Skin of body (tissue), 3 donors: ENCODE measurements at places on chromosomes 13 and 19. TPM values are rescaled to one million over a fixed set of nuclear protein-coding genes. Genes with fewer than 3 reads are reported as not detected.

HSPB6 gene
- 18.4 TPM for total RNA-seq

CEACAM6 gene
- 5.0 TPM for total RNA-seq

CEACAM20 gene
- total RNA-seq, result not detected

MYO16 gene
- 1.7 TPM for total RNA-seq

ENOX1 gene
- 9.7 TPM for total RNA-seq

ICAM4 gene
- total RNA-seq, result 1.1 TPM

KLK6 gene
- total RNA-seq, result 7.3 TPM
